Activated CD8-positive, alpha-beta memory T cell treated with anti-CD3 and anti-CD28 coated beads, Interleukin-2, amount 50 U/mL, for 4 hours (primary cell): ENCODE measurements at places on chromosomes 16 and 17.

- DNase-seq: no peak
Measured at GRCh38 chr17:83135692-83136091, 56.3 kb downstream of the METRNL start.

DNA sequence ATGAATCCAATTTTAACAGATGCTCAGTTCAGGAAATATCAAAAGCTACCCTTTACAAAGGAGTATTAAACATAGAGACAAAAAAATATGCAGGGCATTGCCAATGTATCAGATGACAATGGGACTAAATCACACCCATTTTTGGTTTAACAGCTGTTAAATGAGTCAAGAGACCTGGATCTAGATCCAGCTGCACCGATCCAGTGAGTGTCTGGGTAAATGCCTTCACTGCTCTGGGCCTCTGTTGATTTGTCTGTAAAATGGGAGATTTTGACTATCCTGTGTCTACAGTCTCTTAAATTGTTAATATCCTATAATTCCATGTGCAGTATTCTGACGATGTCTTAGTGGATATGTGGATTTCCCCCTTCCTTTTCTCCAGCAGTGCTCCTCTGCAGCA is 16.4 kb downstream of the KRT23 start:
- DNase-seq: no peak

- DNase-seq: peak; percentile 39
Measured at GRCh38 chr16:85461814-85462713, 151.1 kb upstream of the GSE1 start.

GRCh38 chr16:3959148-3959547 is 78.6 kb upstream of the CREBBP start:
- DNase-seq: no peak

DNA sequence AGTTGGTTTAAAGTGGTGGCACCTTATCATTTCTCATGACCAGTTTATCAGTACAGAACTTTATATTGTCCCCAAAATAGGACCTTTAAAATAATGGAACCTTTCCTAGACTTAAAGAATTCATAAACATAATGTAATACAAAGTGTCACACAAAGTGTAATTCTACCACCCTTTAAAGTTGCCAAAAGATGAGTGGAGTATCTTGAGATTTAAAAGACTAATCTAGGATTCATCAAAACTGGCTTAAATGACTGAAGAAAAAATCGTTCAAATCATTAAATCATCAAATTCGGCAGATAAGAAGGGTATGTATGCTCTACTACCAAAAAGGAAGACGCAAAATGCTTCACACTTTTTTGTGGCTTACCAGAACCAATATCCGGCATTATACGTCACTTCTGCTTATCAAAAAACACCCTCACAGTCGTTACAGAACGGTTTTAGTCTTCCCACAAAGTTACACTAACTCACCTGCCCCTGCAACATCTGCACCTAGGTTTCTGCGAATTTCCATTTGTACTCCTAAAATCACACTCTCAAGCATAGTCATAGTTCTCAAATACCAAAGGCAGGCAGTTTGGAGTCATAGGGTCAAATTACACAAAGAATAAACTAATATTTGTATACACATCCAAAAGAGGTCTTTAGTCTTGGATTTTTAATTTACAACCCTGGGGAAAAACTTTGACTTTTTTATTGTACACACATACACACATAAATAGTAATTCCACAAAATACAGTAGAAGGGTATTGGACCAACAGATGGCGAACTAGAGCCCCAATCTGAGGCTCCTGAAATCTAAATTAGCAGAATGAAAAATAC is 1.4 kb upstream of the KANSL1 start:
- peak; percentile 30 for DNase-seq

- DNase-seq: peak; percentile 82
Measured at GRCh38 chr17:2054512-2055291, at the start of gene HIC1. Gene HIC1, plus strand, starts transcription at chr17:2055103. Its CDS starts 1,588 bp downstream, at chr17:2056691.

DNA sequence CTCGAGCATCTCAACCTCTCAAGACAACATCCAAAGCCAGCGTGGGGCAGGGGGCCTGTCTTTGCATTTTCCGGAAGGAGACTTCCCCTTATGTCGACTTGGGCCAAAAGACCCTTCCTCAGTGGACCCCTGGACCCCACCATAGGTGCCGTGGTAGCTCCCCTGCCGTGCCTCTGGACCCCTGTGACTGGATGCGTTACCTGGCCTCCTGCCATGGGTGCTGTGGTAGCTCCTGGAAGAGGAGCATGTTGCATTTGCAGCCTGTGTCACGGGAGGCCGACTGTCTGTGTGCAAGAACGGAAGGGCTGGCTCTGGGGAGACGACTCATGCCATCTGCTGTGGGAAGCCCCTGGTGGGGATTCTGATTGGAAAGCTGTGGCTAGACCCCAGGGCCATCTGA is 130.1 kb downstream of the FOXL1 start:
- no peak for DNase-seq

- no peak for DNase-seq
Measured at GRCh38 chr16:986925-987582, 5.5 kb downstream of the SOX8 start.

DNA sequence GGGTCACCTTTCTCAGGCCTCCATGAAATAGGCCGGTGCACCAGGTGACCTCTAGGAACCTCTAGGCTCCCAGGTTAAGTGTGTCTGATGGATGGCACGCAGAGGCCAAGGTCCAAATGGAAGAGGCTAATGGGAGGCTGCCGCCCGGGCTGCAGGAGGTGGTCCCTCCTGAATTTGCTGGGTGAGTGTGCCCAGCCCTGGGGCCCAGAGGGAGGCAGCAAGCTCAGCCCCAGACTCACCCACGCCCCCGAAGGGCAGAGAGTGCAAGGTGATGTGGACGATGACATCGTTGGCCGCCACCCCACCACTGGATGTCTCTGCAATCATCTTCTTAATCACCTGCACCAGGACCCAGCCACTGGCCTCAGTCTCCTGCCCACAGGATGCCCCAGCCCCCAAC is 9.3 kb downstream of the ALDH3A1 start:
- no peak for DNase-seq

DNA sequence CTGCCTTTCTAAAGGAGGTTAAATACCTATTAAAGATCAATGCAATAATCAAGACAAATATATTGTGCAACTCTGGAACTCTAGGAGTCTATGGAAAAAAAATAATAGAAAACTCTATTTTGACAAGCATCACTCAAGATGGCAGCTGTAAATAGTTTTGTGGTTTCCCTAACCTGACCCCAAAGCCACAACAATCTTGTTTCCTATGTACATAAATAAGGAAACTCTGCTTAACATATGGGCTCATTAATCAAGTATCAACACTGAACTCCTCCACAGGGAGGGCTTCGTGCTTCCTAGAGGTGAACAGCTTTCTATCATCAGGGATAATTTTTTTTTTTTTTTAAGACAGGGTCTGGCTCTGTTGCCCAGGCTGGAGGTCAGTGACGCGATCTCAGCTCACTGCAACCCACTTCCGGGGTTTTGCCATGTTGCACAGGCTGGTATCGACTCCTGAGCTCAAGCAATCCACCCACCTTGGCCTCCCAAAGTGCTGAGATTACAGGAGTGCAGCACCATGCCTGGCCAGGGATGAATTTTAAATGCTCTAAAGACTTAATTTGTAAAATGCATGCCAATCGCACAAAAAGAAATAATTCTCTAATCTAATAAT is 42.5 kb downstream of the ARHGAP17 start:
- DNase-seq: no peak

GRCh38 chr17:82034371-82035011 is 3.0 kb downstream of the DCXR start:
- no peak for DNase-seq

- DNase-seq: no peak
Measured at GRCh38 chr17:80494547-80494946, 18.1 kb upstream of the NPTX1 start.

GRCh38 chr17:76924345-76925342 is 56.4 kb downstream of the MGAT5B start:
- no peak for DNase-seq

- DNase-seq: no peak
Measured at GRCh38 chr16:8996891-8997290, 33.2 kb upstream of the USP7 start.

GRCh38 chr17:77341069-77341541 is 200.3 kb downstream of the SEC14L1 start:
- no peak for DNase-seq

- DNase-seq: peak; percentile 74
Measured at GRCh38 chr17:43338886-43339516, 59.8 kb upstream of the ARL4D start.

DNA sequence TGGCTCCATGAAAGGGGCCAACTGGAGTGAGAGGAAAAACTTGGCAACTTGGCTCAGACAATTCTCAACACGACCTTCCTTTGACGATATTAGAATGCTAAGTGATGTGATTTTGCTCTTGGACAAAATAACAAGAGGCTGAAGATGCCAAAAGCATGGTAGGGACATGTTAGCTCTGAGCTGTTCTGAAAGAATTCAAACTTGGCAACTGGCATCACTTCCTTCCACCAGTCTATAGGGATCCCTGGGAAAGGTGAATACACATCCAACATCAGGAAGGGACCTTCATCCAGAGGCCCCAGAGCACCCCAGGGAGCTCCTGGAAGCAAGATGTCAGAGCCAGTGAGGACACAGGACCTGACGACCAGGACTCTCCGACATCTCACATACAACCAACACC is 4.3 kb downstream of the KRT37 start:
- DNase-seq: no peak

GRCh38 chr17:75313941-75314551 is 24.8 kb upstream of the SLC25A19 start:
- no peak for DNase-seq

GRCh38 chr16:684071-684794 is at the start of gene JMJD8:
Gene JMJD8, minus strand, starts transcription at chr16:684334. Its CDS starts 15 bp downstream, at chr16:684319.
- DNase-seq: peak; percentile 97

GRCh38 chr17:37700881-37701280 is 44.0 kb downstream of the HNF1B start:
- no peak for DNase-seq

DNA sequence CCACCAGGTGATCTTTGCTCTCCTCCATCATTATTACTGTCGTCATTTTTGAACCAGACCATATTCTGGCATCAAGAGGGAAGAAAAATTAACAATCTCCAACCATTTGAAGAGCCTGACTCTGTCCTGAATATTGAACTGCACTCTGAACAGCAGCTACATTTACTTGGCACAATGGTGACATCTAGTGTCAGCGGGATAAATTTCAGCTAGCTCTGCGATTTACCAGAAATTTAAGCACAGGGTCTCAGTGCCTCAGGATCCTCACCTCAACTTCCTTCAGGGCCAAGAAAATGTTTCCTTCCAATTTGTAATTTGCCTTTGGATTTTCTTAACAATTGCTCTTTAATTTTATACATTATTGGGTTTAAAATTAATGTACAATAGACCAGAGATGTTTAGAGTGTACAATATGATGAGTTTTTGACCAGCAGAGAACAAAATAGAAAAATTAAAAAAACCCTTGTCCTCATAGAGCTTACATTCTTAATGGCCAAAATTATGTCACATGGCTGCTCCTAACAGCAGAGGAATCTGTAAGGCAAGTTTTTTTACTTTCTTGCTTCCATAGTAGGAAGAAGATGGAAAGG is 10.7 kb upstream of the ZNF19 start:
- DNase-seq: peak; percentile 47

- peak; percentile 20 for DNase-seq
Measured at GRCh38 chr17:30969989-30970830, 629 bp upstream of the RNF135 start.

GRCh38 chr17:76911299-76912017 is 43.3 kb downstream of the MGAT5B start:
- DNase-seq: no peak

DNA sequence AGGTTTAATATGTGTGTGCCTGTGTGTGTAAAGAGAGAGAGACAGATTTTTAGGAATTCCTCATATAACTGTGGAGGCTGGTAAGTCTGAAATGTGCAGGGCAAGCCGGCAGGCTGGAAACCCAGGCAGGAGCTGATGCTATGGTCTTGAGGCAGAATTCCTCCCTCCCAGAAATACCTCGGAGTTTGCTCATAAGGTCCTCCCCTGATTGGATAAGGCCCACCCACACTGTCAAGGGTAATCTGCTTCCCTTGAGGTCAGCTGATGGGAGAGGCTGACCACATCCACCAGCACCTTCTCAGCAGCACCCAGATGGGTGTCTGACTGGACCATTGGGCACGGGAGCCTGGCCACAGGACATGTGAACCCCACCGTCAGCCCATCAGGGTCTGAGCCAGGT is 42.4 kb downstream of the C16orf95 start:
- DNase-seq: no peak

DNA sequence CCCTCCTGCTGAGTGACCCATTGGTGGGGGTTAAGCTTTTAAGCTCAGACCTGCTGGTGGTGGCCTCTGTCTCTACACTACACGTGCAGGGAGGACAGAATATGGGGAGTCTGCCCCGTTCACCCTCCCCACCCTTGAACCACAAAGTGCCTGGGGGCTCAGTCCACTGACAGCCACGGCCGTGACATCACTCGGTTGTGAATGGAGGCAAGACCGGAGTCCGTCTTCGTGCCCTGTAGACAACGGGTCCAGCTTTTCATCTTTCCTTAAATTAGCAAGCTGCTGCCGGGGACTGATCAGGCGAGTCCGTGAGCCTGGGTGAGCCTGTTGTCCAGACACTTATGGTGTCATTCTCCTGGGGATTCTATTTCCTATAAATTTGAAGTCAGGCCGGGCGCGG is 67.4 kb downstream of the CRISPLD2 start:
- no peak for DNase-seq

DNA sequence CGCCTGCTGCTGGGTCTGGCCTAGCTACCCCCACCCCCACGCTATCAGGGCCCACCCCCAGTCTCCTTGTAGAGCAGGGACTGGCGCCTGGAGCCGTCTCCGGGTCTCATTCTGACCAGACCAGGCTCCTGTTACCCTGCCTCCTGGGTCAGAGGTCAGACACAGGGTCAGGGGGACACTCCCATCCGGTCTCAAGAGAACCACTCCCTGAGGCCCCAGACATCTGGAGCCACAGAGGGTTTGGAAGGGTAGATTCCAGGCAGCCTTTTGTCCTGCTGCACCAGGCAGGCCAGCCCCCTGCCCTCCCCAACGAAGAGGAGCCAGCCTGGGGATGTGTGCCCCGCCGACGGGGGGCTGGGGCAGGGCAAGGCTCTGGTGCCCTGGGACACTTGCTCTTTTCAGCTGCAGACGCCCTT is 944 bp upstream of the WFIKKN1 start:
- DNase-seq: no peak
